ENCODE measurements at places on chromosomes 7 and 10.

- no peak for DNase-seq
These were observed 644.6 kb downstream of the AUTS2 start for GRCh38 chr7:70242826-70243225.

GRCh38 chr7:35691827-35692307 is 3.1 kb downstream of the HERPUD2 start:
- DNase-seq: no peak

GRCh38 chr7:21370283-21370982 is 57.5 kb upstream of the SP4 start:
- no peak for DNase-seq

GRCh38 chr7:90818341-90818740 is 222.2 kb downstream of the CDK14 start:
- no peak for DNase-seq

DNA sequence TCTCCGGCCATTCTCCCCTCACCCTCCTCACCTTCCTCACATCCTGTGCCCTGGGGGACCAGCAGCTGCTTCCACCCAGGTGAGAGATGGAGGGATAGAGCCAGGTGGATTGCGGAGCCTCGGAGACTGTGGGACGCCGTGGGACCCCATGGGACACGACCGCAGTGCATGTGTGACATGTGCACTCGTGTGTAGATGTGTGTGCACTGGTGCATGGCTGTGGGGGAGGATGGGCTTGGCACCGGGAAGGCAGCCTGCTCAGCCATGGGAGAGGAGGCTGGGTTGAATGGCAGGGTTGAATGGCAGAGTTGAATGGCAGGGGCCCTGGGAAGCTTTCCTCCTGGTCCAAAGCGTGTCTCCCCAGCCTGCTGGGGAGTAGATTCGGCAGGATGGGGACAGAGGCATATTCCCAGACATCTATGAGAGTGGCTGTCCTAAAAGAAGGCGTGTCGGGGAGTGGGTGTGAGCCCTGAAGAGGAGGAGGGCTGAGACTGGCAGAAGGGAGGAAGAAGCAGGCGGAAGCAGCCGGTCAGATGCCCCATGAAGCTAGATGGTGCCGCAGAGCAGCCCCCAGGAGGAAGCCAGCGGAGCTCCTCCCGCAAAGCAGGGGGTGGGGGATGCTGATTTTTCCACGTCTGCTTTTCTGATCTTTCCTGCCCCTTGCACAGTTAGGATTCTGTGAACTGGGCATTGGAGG is 815 bp downstream of the GIMAP8 start:
- peak; percentile 60 for DNase-seq

DNA sequence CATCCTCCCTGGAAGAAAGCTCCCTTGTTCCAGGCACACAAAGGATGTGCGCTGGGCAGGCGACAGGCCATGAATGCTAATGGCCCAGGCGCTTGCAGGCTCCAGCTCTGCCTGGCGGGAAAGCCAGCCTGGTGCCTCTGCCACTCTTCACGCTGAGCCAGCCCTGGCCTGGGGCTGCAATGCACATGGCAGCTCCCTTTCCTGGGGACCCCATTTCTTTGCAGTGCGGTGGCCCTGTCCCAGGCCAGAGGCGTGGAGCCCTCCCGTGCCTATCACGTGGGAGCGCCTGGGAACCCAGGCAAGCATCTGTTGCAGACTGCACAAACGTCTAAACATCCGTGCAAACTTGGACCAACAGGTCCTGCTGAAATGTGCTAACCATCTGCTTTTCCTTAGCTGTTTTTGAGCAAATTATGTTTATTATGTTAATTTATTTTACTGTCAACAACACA is 152.1 kb upstream of the LYZL2 start:
- no peak for DNase-seq
